ENCODE measurements at places on chromosomes 3 and 15.

DNA sequence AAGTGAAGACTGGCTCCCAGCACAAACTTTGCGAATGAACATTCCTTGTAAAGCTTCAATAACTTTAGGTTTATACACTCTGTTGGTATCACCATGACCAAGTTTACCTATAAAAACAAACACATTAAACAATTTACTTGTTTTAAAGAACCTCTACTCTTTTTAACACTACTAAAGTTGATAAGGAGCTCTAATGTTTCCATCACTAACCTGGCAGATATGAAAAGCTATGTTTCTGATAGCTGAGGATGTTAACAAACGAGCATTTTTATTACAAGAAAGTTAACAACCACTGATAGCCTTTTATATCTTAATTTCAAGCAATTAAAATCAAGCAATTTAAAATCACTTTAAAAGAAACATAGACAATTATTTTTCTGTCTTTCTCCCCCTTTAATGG, 80.8 kb downstream of the HERC1 start:
- DNase-seq: no peak

GRCh38 chr3:94132777-94133176, 69.9 kb downstream of the NSUN3 start:
- no peak for DNase-seq

- DNase-seq: no peak
Observed at GRCh38 chr3:196645897-196646665, 6.6 kb downstream of the NRROS start.

DNA sequence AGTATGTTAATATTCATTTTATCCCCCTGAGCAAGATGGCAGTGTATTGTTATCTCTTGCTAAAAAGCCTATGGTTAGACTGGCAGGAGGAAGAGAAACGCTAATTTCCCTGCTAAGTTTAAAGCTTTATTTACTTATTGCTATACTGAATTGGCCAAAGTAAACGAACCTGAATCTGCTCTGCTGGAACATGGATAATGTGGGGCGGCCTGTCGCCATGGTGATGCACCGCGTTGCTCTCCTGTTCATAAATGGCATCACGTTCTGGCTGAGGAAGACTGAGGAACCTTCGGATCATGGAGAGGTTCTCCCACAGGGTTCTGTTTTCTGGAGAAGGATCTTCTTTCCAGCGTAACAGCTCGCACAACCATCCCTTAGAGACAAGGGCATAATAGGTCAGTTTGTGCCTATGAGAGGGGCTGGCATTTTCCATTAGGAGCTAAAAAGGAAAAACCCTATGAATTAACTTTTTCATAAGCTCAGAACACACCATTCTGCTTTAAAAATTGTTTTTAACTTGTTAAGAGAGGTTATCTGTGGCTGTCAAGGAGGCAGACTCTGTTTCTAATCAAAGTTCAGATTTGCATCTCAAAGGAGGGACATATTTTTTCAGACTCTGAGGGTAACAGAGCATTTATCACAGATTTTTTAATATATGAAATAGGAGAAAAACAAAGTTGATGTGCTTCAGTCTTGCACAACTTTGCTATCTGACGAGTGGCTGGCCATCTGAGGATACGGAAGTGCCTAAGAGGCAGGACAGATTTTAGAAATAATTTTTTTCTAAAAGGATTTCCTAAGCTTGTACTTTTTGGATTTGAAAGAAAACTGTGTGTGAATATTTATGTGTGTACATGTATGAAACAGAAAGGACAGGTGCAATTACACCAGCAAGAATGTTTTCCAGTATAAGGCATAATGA, 73.1 kb downstream of the SATB1 start:
- DNase-seq: no peak

GRCh38 chr3:24508423-24508839, 13.8 kb upstream of the THRB start:
- no peak for DNase-seq

- DNase-seq: no peak
Observed at GRCh38 chr3:178324356-178324755, 211.9 kb upstream of the KCNMB2 start.

DNA sequence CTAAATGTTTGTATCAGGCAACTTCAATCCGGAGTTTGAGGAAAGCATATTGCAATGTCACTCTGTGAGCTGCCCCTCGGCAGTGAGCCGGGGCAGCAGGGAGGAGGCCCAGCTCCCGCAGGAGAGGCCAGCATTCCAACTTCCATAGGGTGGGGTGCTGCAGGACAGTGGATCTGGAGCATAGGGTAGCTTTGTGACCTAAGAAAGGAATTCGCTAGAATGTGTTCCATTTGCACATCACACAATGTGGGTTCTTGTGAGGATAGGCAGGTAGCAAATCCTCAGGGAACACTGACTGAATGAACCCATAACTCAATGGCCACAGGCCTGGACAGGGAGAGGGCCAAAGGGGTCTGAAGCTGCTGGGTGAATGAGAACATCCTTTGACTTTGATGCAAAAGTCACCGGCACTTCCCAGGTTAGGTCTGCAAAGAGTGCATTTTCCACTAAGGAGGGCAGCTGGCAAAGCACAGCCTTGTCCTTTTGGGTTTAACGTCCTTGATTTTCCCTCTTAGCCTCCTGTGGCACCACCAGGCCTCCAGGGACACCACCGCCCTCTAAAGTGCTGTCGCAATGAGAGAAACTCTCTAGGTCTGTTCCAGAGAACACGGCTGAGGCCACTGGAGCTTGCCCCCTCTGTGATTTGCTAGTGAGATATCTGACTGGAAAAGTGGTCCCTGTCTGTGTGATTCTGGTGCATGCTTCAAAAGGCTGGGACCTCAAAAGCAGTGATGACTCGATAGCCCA, 36.2 kb downstream of the GABRB3 start:
- no peak for DNase-seq

GRCh38 chr15:41923401-41923997, 29.6 kb upstream of the SPTBN5 start:
- DNase-seq: no peak

- no peak for DNase-seq
Observed at GRCh38 chr3:31247850-31248562, 284.7 kb upstream of the STT3B start.

DNA sequence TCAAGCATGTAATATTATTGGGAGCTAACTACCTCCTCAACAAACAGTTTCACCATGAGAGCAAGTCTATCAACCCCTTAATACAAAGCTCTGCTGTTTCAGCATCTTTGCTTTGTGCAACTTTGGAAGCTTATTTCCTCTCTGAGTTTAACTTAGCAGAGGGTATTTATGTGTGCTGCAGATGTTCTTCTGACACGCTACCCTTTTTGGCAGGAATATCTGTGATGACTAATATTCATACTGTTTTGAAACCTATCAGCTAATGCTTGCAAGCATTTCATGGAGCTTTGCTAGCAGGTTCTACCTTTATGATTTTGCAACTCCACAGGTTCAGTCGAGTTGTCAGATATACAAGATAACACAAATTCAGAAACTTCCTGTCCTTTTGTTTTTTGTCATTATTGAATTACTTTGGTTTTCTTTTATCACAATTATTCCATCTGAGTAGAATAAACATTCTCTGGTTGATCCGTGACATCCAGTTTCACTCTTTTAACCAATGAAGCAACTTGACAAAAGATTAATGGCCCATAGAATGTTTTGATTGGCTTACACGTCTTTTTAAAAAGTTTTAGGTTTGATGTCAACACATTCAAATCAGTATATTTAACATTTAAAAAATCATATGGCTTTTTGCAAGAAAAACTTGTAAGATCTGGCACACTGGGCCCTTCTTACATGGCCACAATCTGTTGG, 1.7 kb upstream of the SLC9A9 start:
- no peak for DNase-seq

GRCh38 chr3:118089563-118089962, 945.1 kb downstream of the IGSF11 start:
- DNase-seq: no peak

DNA sequence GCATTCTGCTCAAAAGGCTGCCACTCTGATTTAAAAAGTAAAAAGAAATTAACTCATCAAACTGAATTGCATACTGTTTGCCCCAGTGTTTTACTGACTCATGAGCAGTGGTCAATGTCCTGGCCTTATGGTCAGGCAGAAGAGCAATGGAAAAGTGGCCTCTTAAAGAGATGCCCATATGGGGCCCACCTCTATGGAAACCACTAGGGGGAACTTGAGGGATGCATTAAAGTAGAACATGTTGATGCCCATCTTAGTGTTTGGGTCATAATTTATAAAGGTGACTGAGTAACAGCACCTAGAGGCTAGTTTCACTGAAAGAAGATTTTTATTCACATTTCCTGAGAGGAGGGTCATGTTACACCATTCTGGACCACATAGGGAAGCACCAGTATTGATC, 66.5 kb upstream of the RNU6-1 start:
- DNase-seq: no peak
